ENCODE measurements at places on chromosomes 5 and 9.

GRCh38 chr5:11045411-11045810 lies 284.4 kb upstream of the DAP start:
- no peak for DNase-seq

DNA sequence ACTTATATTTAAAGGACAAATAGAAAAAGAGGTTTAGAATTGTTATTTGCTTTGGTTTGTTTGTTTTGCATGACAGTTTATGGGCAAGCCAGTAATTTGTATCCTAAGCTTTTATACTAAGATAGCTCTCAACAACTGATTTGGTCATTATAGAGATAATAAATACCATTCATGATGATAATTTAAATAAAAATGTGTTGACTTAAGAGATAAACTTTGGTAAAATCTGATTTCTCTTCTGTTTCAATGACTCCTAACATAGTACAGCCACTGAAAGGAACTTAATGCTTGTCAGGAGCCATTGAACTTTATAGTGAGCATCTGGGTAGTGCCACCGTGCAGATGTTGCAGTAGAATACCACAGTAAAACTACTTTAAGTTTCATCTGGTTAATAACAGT lies 160.7 kb upstream of the ACOT12 start:
- DNase-seq = no peak

GRCh38 chr5:146378986-146379385 lies 40.3 kb downstream of the POU4F3 start:
- no peak for DNase-seq

- DNase-seq = no peak
Measured at GRCh38 chr9:6630502-6631206, 14.9 kb downstream of the GLDC start.
